Aorta (tissue), 5 donors: ENCODE measurements at places on chromosomes 4 and X.

DNA sequence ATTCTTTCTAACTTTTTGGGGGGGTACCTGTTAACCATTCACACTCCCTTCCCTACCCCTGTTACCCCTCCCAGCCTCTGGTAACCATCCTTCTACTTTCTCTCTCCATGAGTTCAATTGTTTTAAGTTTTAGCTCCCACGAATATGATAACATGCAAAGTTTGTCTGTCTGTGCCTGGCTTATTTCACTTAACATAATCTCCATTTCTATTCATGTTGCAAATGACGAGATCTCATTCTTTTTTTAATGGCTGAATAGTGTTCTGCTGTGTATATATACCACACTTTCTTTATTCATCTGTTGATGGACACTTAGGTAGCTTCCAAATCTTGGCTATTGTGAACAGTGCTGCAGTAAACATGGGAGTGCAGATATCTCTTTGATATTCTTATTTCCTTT is 41.3 kb downstream of the MCUB start:
- H3K4me1 ChIP-seq, result no peaks in the 10 kb centered on the region
- no peak for DNase-seq
- H3K4me3 ChIP-seq, result no peak overlapping the region
- H3K27me3 ChIP-seq, result no peaks in the 10 kb centered on the region
- no peak overlapping the region for H3K27ac ChIP-seq

DNA sequence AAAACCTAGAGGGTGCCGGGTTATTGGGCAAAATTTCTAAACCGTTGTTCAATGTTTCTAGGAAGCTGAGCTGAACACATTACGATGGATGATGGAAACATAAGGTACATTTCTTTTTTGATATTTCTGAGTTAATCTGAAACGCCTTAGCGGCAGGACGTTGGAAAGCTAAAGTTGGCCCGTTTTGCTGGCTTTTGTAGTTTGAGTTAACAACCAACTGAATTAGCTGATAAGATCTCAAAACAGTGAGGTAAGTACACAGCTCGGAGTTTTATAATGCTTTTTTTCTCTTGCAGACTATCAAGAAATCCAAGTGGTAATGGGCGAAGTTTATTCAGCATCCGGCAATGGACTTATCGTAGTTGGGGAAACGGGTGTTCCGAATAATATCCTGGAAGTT is 73.5 kb downstream of the PRSS12 start:
- no peaks in the 10 kb centered on the region for H3K27me3 ChIP-seq
- no peaks in the 10 kb centered on the region for H3K4me1 ChIP-seq
- H3K27ac ChIP-seq, result no peak overlapping the region

DNA sequence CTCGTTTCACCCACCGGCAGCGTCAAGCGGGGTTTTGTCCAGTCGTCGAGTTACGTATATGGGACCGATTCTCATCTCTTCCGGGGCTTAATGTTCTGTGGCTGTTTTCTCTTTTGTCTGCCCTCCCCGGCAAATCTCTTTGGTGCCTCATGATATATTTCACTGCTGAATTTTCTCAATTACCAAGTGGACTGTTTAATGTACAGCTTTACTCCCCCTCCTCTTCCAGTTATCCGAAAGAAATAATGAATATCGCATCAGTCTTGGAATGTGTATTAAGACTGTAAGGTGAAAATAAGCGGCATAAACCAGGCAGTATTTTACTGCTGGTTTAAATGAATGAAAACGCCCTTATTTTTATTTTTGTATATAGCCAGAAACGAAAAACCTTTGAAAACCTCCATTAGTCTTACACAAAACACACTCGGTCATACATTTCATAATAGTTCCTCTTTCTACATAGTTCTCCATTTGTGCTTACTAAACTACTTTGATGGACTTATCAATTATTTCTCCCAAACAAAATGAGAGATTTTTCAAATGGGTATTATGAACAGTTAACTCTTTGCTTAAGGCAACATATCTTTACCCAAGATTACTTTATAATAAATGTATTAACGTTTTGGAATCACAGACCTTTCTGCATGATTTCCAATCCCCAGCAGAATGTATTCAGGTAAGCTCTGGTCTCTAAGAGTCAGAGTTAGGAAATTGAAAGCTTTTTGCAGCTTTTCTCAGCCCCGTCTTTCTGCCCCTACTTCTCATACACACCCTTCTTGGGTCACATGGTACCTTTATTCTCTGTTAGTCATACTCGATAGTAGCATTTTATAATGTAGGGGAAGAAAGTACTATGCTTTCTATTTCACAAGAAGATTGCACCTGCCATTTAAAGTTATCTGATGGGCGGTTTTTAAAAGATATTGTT is 979 bp downstream of the RP2 start:
- no peaks in the 10 kb centered on the region for H3K27me3 ChIP-seq
- H3K4me1 ChIP-seq, result no peaks in the 10 kb centered on the region
- no peaks in the 10 kb centered on the region for H3K36me3 ChIP-seq

- no peaks in the 10 kb centered on the region for H3K27me3 ChIP-seq
- no peaks in the 10 kb centered on the region for H3K4me1 ChIP-seq
- no peak overlapping the region for H3K4me3 ChIP-seq
- DNase-seq, result no peak
These were observed 94.4 kb downstream of the NLGN4X start for GRCh38 chrX:6134255-6134654.

DNA sequence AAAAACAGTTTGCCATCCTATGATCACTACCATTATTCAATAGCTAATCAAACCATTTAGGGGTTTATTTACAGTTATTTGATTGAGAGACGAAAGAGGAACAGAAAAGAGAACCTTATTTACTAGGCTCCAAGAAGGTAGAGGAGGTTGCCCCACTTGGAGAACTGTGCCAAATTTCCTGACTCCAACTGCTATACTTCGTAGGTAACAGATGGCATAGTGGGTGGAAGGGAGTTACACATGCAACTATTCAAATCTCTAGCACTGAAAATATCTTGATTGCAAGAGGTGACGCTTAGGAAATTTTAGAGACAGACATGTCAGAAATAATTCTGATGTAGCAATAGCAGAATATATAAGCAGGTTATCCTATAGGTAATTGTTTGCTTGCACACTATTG is 38.0 kb upstream of the TMPRSS11F start:
- H3K4me3 ChIP-seq, result no peak overlapping the region
- H3K36me3 ChIP-seq, result no peaks in the 10 kb centered on the region
- DNase-seq, result no peak
- H3K27ac ChIP-seq, result no peak overlapping the region
- H3K4me1 ChIP-seq, result no peaks in the 10 kb centered on the region
